ENCODE measurements at places on chromosomes 5 and 9. TPM values are rescaled to one million over a fixed set of nuclear protein-coding genes. Genes with fewer than 3 reads are reported as not detected.

LRRTM2 gene
- total RNA-seq, result 2.0 TPM

GFI1B gene
- total RNA-seq, result under 0.01 TPM

RMRP gene
- 177,404 TPM for total RNA-seq

TAF1L gene
- under 0.01 TPM for total RNA-seq

PCDHB11 gene
- 0.43 TPM for total RNA-seq

LPAR1 gene
- 0.09 TPM for total RNA-seq

TCF7 gene
- total RNA-seq, result 0.11 TPM

F2RL2 gene
- total RNA-seq, result 0.11 TPM

SLC34A1 gene
- not detected for total RNA-seq

HSPB3 gene
- total RNA-seq, result not detected

FOXI1 gene
- total RNA-seq, result not detected

P4HA2 gene
- total RNA-seq, result 46.3 TPM

PAPPA gene
- 0.09 TPM for total RNA-seq

CDK7 gene
- 30.3 TPM for total RNA-seq

HACD4 gene
- under 0.01 TPM for total RNA-seq

F12 gene
- 0.77 TPM for total RNA-seq

FAM240B gene
- not detected for total RNA-seq

PCDHGB1 gene
- total RNA-seq, result 1.6 TPM

FOXD4L5 gene
- 0.09 TPM for total RNA-seq

BHMT2 gene
- 2.7 TPM for total RNA-seq

C9orf153 gene
- total RNA-seq, result 0.34 TPM

SLC45A2 gene
- 0.11 TPM for total RNA-seq
